DMS53 (cell line): ENCODE measurements at places on chromosomes 16 and 17.

DNA sequence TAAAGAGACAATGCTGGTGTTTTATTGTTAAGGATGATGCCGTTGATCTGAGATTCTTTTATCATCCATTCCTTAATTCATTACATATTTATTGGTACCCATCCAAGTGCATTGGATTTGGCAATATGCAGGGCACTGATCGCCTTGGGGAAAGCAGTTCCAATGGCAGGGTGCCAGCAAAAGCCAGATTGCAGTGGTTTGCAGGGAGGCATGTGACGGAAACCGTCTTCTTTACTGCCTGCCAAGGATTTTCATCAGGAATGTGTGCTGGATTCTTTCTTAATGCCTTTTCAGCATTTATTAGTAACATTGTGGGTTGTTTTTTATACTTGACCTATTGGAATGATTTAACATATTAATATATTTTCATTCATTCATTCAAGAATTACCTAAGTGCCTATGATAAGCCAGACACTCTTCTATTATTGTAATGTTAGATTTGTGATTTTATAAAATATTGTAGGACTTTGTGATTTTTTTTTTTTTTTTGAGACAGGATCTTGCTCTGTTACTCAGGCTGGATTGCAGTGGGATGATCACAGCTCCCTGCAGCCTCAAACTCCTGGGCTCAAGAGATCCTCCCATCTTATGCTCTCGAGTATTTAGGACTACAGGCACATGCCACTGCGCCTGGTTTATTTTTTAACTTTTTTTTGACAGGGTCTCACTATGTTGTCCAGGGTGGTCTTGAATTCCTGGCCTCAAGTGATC, 93.4 kb upstream of the TNRC6A start:
- no peak for DNase-seq

GRCh38 chr17:27354051-27354490, 60.2 kb downstream of the WSB1 start:
- DNase-seq, result no peak

DNA sequence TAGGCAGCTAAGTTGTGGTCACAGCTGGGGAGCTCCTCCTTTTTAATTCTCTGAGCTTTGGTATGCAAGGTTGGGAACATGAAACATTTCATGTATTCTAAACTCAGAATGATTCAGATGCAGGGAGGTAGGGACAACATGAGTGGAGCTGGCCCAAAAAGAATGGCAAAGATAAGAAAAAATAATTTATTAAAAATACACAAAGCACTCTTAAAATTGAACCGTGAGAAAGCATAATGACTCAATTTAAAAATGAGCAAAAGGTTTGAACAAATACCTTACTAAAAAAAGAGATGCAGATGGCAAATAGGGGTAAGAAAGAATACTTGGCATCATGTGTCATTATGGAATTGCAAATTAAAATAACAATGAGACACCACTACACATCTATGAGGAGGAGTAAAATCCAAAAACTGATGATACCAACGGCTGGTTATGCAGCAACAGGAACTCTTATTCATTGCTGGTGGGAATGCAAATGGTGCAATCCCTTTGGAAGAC, 175.6 kb upstream of the IRX3 start:
- no peak for DNase-seq

DNA sequence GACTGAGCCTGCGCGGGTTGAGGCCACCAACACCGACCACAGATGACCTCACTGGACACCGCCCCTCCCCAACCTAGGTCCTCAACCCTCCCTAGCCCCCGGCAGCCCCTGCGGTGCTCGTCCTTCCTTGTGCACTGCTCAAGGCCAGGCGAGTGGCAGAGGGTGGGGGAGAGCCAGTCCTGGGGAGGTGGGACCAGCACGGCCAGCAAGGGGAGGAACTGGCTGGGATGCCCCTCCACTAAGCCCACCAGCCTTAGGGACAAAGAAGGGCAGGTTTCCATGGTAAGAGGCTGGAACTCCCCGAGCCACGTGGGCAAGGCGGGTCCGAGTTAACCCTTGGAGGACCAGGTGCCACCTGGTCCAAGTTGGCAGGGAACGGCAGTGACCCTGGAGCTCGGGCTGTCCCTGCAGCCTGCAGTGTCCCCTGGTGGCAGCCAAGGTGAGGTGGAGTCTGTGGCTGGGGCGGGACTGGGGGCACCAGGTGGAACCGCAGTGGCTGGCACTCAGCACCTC, 9.2 kb downstream of the FSCN2 start:
- DNase-seq, result peak; percentile 97

GRCh38 chr17:77505181-77505639, 364.4 kb downstream of the SEC14L1 start:
- no peak for DNase-seq

DNA sequence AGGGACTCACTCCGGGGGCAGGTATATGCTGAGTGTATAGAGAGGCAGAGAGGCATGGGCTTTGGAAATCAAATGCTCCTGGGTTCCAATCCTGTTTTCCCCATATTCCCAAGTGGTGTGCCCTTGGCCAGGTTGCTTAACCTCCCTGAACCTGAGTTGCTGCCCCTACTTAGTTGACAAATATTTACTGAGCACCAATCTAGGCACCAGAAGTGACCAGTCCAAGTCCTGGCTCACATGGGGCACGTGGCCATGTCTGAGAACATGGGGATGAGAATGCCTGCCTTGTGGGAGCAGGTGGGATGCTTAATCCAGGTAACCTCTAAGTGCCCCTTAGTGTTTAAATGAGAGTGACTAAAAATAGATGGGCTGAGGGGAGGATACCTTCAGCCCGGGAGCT, 4.2 kb downstream of the SOCS3 start:
- no peak for DNase-seq

DNA sequence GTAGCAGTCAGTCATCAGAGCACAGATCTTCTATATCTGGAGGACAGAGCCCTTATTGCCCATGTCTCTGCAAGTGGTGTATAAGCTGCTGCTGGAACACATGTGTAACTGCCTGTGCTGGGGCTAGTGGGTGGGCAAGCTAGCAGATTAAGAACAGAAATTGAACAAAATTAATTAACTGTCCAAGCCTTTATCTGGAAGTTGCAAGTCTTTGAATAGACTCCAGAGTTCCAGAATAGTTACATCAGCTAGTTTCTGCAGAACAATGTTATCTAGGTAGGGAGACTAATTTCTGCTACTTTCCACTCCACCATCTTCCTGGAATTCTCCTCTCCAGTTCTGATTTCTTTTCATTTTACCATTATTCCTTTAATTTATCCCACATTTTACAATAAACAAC, 287.3 kb downstream of the ZFHX3 start:
- no peak for DNase-seq
